ENCODE measurements at places on chromosomes 16 and 17. TPM values are rescaled to one million over a fixed set of nuclear protein-coding genes. Genes with fewer than 3 reads are reported as not detected.
A peak's percentile ranks its signal among the peaks of the same experiment; 100 is the strongest.

- H3K4me1 ChIP-seq: no peaks in the 10 kb centered on the region
- H3K27ac ChIP-seq: no peak overlapping the region
- no peaks in the 10 kb centered on the region for H3K27me3 ChIP-seq
- peak; percentile 25 for DNase-seq
Observed at GRCh38 chr16:3643095-3643730, 11.3 kb upstream of the DNASE1 start.

WSCD1 gene
- polyA plus RNA-seq: 1.2 TPM

GRCh38 chr17:79087428-79088143 is 13.0 kb downstream of the ENGASE start:
- DNase-seq: peak; percentile 93
- H3K36me3 ChIP-seq: peaks cover 6% of the 10 kb centered on the region
- no peak overlapping the region for H3K27ac ChIP-seq
- H3K4me3 ChIP-seq: no peak overlapping the region
- H3K27me3 ChIP-seq: no peaks in the 10 kb centered on the region

DNA sequence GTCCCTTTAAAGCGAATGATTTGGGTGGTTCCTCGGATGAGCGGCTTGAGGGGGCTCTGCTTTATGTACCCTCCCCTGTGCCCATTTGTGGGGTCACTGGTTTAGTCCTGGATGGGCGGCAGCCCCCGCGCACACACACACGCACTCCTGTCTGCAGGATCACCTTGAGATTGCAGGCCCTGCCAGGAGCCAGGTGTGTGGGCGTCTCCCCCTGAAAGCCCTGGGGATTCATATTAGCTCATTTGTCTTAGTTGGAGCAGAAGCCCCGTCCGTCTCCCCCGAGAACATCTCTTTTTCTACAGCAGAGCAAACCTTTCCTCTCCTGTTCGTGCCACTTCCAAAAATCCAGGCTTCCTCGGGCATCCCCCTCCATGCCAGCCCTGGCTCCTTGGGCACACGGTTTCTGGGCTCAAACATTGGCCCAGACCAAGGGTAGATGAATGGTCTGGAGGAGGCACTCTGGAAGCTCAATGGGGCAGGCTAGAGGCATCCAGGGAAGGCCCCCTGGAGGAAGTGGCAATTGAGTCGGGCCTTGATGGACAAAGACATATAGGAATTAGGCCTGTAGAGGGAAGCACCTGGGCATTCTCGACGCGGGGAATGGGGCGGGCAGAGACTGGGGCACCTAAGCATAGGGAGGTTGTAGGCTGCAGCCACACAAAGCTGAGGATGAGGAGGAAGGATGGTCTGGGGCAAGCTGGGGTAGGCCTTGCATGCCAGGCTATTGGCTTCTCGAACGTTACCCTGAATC is 218.5 kb upstream of the GSE1 start:
- no peak overlapping the region for H3K4me3 ChIP-seq
- H3K27ac ChIP-seq: no peak overlapping the region
- H3K36me3 ChIP-seq: no peaks in the 10 kb centered on the region

SMTNL2 gene
- polyA plus RNA-seq: not detected

DNA sequence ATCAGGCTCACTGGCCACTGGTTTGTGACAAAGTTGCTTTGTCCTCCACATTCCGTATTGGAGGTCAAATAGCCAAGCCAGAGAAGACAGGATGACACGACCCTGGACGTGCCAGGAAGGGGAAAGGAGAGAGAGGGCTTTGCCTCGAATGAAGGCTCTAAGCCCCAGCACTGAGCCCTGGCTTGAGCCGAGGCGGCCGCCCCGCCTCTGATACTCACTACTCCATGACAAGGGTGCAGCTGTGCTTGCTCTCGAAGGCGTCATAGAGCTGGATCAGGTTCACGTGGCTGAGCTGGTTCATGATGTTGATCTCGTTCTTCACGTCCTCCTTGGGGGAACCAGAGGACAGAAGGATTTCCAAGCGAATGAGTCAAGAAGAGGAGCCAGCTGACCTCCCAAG is 19.3 kb downstream of the MYLK3 start:
- H3K36me3 ChIP-seq: no peaks in the 10 kb centered on the region
- no peak overlapping the region for H3K27ac ChIP-seq
- H3K4me3 ChIP-seq: no peak overlapping the region

MPHOSPH6 gene
- 10.9 TPM for polyA plus RNA-seq

DNA sequence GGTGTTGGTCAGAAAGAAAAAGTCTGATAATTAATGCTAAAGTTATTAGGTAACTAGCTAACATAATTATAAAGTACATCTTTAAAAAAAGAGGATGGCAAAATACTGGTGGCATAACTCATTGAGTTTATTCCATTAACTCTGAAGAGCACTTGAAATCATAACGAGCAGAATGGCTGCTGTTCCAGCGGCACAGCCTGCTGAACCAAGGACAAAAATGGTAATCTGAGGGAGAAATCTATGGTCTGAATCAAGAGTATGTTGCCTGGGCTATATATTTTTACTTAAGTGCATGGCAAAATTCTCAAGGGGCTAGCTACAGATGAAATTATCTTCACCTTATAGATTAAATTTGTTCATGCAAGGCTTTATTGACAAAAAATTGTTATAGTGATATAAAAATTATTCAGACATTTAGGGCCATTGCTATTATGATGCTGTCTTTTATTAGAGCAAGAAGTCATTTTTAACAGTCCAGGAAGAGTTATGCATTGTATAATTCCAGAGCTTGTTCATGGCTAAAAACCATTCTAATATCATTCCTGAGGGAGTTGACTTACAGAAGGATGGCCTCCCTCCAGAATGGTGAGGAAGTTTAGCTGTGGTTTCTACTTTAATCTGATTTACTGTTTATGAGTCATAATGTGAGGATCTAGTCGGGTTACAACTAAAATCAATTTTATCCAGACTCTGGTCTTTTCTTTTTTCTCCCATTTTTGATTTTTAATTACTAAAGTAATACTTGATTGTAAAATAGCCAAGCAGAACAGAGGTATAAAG is 41.4 kb upstream of the ANKFN1 start:
- no peaks in the 10 kb centered on the region for H3K36me3 ChIP-seq
- no peak for DNase-seq
- H3K4me1 ChIP-seq: no peaks in the 10 kb centered on the region
- no peak overlapping the region for H3K4me3 ChIP-seq
- no peak overlapping the region for H3K27ac ChIP-seq
- no peaks in the 10 kb centered on the region for H3K27me3 ChIP-seq

DNA sequence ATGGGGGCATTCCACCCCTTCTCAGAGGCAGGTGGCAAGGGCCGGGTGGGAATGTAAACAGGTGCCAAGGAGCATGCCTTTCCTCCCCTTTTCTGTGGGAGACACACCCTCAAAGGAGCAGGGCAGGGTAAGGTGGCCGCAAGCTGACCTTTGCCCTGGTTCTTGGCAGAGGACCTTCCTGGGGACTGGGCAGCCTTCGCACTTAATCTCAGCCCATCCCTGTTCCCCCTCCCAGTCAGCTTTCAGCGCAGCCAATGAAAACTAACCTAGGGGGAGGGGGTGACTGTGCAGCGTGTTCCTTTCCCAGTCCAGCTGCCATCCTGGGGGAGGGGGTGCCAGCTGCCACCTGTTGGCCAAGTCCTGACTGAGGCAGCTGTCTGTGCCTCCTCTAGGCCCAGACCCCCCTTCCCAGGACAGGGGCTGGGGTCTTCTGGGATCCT is 2.8 kb downstream of the TRAF4 start:
- H3K36me3 ChIP-seq: no peaks in the 10 kb centered on the region
- no peaks in the 10 kb centered on the region for H3K27me3 ChIP-seq
- no peak overlapping the region for H3K27ac ChIP-seq

GRCh38 chr16:75219838-75220237 is 1.1 kb downstream of the CTRB1 start:
- no peaks in the 10 kb centered on the region for H3K27me3 ChIP-seq
- no peaks in the 10 kb centered on the region for H3K36me3 ChIP-seq
- no peak for DNase-seq
- no peaks in the 10 kb centered on the region for H3K4me1 ChIP-seq
- H3K27ac ChIP-seq: no peak overlapping the region
- H3K4me3 ChIP-seq: no peak overlapping the region

DNA sequence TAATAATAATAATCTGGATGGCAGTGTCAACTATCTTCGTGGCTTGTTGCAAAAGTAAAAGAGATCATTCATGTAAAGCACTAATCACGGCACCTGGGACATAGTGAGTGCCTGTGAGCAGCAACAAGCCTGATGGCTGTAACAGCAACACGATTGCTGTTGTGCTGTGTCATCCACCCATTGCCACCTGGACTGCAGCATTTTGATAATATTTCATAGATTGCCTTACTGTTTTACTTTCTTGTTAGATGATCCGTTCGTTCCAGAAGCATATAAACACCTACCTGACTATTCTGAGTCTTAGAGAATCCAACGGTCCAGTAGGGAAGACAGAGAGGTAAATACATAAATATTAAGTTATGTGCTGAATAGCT is 3.1 kb upstream of the MRPS23 start:
- H3K27me3 ChIP-seq: no peaks in the 10 kb centered on the region
- H3K36me3 ChIP-seq: no peaks in the 10 kb centered on the region
- peak overlapping the region; percentile 61 for H3K27ac ChIP-seq
- H3K4me1 ChIP-seq: peaks cover 9% of the 10 kb centered on the region
- no peak overlapping the region for H3K4me3 ChIP-seq

DNA sequence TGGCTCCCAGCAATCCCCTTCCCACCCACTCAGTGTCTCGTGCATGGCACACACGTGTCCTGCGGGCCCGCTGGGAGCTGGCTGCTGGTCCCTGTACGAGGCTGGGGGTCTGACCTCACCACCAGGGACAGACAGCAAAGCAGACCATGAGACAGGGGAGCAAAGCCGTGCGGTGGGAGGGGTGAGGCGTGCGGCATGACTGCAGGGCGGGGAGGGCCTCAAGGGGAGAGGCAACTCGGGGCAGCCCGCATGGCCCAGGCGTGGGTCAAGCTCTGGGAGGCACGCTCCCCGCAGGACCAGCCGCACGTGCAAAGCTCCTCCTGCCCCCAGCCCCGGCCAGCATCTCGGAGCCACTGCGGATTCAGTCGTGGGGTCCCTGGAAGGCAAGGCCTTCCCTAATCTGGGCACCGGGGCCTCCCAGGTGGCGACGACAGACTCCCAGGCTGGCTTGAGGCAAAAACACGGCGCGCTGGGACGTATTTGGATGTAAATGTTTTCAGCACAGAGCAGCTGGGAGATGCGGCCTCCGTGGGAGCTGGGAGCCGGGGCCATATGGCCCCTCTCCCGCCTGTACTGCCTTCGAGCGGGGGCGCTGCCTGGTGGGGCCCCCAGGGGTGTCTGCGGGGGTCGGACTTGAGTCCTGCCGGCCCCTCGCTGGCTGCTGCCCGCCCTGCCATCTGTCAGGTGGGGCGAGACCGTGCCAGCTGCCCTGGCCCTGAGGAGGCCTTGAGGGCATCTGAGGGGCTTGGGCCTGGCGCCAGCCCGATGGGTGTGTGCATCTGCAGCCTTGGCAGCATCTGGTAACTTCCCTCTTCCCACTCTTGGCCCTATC is 12.2 kb upstream of the CBFA2T3 start:
- H3K4me3 ChIP-seq: no peak overlapping the region
- no peaks in the 10 kb centered on the region for H3K36me3 ChIP-seq
- no peak for DNase-seq
- H3K27me3 ChIP-seq: no peaks in the 10 kb centered on the region
- H3K27ac ChIP-seq: no peak overlapping the region

DNA sequence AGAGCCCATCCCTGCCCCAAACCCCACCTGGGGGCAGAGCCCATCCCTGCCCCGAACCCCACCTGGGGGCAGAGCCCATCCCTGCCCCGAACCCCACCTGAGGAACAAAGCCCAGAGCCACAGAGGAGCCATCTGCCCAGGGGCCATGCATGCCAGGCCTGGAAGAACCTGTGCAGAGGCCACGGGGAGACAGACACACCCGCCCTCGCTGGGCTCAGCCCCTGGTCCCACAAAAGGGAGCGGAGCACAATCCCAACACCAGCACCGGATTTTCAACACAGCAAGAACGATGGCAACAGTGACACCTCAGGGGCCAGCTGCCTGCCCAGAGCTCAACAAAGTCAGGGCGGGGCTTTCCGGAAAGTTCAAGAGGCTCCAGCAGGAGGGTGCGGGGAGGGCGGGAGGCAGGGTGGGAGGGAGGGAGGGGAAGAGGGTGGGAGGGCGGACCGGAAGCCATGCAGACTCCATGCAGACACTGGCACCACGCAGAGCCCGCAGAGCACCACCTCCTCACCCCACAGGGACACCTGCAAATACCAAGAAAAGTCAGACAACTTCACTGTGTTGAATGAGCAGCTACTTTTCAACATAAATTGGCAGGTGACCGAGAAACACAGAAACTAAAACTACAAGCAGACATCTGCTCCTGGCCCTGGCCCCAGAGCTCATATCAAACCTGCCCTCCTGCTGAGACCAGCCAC is 27.9 kb upstream of the C16orf95 start:
- no peaks in the 10 kb centered on the region for H3K36me3 ChIP-seq
- no peak overlapping the region for H3K4me3 ChIP-seq
- H3K27ac ChIP-seq: no peak overlapping the region
- no peak for DNase-seq
- H3K27me3 ChIP-seq: no peaks in the 10 kb centered on the region

DNA sequence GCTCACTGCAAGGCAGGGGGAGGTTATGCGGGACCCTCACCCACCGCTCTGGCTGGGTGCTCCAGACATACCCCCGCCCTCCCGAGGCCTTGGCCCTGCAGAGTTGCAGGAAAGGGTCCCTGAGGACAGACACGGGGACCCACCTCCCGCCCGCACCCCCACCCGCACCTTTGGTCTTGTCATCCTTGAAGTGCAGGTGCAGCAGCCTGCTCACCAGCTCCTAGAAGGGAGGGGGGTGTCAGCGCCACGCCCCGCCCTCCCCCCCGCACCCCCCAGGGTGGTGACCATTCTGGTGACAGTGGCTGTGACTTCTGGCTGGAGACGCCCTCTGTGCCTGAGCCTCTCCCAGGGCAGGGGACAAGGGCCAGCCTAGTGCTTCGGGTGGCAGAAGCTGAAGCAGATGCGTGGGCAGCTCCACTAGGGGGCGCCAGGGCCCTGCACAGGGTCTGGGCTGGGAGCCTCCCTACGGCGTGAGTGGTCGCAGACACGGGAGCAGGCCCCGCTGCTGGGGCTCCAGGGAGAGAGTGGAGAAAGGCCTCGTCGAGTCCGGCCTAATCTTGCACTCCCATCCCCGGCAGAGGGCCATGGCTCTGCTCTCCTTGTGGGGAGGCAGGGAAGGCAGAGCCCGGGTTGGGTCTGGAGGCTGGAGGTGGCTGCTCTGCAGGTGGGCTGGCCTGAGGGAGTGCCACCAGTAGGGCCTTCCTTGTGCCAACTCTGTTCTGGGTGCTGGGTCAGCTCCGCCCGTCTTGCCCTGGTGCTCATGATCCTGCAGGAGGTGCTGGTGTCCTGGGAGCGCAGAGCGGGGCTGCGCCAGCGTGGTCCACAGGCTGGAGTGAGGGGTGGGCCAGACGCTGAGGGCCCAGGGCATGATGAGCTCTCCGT is 2.7 kb downstream of the CENPX start:
- no peaks in the 10 kb centered on the region for H3K27me3 ChIP-seq
- H3K4me1 ChIP-seq: no peaks in the 10 kb centered on the region
- DNase-seq: peak; percentile 74
- H3K27ac ChIP-seq: no peak overlapping the region

GRCh38 chr16:3837851-3838586 is 42.5 kb downstream of the CREBBP start:
- H3K27ac ChIP-seq: no peak overlapping the region
- no peaks in the 10 kb centered on the region for H3K27me3 ChIP-seq
- no peaks in the 10 kb centered on the region for H3K36me3 ChIP-seq
